ENCODE measurements at places on chromosomes 1 and 21. TPM values are rescaled to one million over a fixed set of nuclear protein-coding genes. Genes with fewer than 3 reads are reported as not detected.

- no peak overlapping the region for H3K4me3 ChIP-seq
- peaks cover 3% of the 10 kb centered on the region for H3K27me3 ChIP-seq
- H3K4me1 ChIP-seq = no peaks in the 10 kb centered on the region
- no peaks in the 10 kb centered on the region for H3K36me3 ChIP-seq
- H3K27ac ChIP-seq = no peak overlapping the region
Measured at GRCh38 chr1:240474133-240474614, 137.8 kb downstream of the GREM2 start.

Gene LYPD8
- not detected for total RNA-seq

Gene MROH9
- total RNA-seq = not detected

DNA sequence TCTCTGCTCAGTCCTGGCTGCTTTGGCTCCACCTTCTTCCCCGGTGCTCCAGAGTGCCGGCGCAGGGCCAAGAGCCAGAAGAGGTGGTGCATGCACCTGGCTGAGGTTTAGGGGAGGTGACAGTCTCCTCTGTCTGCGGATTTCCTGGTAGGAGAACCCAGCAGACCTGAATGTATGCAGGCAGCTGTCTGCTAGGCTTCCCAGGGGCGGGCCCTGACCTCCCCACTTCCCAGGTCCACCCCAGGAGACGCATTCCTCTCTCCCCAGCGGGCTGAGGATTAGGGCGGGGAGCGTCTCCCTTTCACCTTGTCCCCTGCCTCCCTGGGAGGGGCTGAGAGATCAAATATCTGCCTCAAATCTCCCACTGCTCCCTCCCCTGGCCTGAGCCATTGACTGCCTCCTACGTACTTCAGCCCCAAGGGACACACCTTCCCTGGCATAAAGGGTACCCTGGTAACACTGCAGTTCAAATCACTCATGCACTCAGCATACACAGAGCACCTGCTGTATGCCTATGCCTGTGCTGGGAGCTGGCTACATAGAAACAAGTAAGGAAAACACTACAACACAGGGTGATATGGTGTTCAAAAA is 27.5 kb downstream of the DMBX1 start:
- peaks cover 37% of the 10 kb centered on the region for H3K27me3 ChIP-seq
- no peak overlapping the region for H3K27ac ChIP-seq
- H3K4me3 ChIP-seq = no peak overlapping the region
- peaks cover 6% of the 10 kb centered on the region for H3K4me1 ChIP-seq
- H3K36me3 ChIP-seq = no peaks in the 10 kb centered on the region
- no peak for DNase-seq

- no peak overlapping the region for H3K27ac ChIP-seq
- no peaks in the 10 kb centered on the region for H3K36me3 ChIP-seq
- DNase-seq = peak; percentile 58
Measured at GRCh38 chr1:18256282-18257235, 149.0 kb downstream of the IGSF21 start.

DNA sequence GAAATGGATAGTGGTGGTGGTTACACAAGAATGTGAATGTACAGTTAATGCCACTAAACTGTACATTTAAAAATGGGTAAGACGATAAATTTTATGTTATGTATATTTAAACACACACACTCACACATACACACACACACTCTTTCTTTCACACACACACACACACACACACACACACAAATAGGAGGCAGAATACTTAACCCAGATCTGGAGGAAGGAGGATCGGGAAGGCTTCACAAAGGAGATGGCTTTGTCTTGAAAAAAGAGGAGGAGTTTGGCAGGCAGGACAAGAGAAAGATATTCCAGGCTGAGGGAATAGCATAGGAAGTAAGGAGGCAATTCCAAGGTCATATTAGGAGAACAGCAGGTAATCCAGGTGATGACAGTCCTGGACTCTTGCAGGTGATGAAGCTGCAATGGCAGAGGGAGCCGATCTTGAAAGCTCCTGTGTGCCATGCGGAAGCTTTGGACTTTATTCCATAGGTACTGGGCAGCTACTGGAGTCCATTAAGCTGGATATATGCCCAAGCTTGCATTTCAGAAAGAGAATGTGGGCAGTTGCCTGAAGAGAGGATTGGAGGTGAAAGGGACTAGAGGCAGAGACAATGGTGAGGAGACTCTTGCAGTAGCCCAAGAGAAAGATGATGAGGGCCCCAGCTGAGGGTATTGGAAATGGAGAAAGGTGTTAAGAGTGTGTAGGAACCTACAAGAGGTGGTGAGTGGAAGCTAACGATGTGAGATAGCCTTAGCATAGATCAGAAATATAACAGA is 15.4 kb upstream of the LYST start:
- no peak for DNase-seq
- H3K4me1 ChIP-seq = peaks cover 48% of the 10 kb centered on the region
- peak overlapping the region; percentile 40 for H3K4me3 ChIP-seq
- no peaks in the 10 kb centered on the region for H3K36me3 ChIP-seq

Gene PDC
- total RNA-seq = not detected

GRCh38 chr1:233112186-233113008 is 162.0 kb downstream of the NTPCR start:
- H3K27me3 ChIP-seq = no peaks in the 10 kb centered on the region
- no peak for DNase-seq
- peaks cover 11% of the 10 kb centered on the region for H3K4me1 ChIP-seq

GRCh38 chr1:201740670-201741111 is 88.3 kb upstream of the IPO9 start:
- H3K4me3 ChIP-seq = peak overlapping the region; percentile 73
- peaks cover 9% of the 10 kb centered on the region for H3K27me3 ChIP-seq
- H3K4me1 ChIP-seq = peaks cover 9% of the 10 kb centered on the region
- H3K27ac ChIP-seq = no peak overlapping the region

Gene CR1
- total RNA-seq = 0.05 TPM

DNA sequence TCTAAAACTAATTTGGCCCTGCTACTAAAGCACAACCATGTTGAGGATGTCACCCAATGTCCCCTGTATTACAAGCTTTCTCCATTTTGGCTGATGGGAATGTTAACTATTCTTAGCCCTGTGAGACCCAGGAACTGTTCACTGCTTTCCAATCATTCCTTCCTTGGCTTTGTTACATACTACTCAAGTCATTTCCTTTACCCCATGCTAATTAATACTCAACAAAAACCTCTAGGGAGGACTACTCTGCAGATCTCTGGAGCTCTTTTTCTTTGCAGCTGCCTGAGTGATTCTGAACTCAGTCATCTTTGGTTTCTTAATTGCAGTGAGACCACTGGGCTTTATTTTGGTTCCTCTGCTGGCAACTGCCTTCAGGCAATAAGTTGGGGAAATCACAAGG is 23.3 kb upstream of the RPE65 start:
- H3K27ac ChIP-seq = no peak overlapping the region
- H3K36me3 ChIP-seq = peaks cover 3% of the 10 kb centered on the region
- no peaks in the 10 kb centered on the region for H3K27me3 ChIP-seq
- no peaks in the 10 kb centered on the region for H3K4me1 ChIP-seq
- H3K4me3 ChIP-seq = no peak overlapping the region

Data from activated CD4-positive, alpha-beta T cell treated with anti-CD3 and anti-CD28 coated beads for 36 hours (primary cell).